ENCODE measurements at places on chromosomes 6 and 20.

- DNase-seq = no peak
Measured at GRCh38 chr6:40948570-40948969, 90.5 kb downstream of the UNC5CL start.

DNA sequence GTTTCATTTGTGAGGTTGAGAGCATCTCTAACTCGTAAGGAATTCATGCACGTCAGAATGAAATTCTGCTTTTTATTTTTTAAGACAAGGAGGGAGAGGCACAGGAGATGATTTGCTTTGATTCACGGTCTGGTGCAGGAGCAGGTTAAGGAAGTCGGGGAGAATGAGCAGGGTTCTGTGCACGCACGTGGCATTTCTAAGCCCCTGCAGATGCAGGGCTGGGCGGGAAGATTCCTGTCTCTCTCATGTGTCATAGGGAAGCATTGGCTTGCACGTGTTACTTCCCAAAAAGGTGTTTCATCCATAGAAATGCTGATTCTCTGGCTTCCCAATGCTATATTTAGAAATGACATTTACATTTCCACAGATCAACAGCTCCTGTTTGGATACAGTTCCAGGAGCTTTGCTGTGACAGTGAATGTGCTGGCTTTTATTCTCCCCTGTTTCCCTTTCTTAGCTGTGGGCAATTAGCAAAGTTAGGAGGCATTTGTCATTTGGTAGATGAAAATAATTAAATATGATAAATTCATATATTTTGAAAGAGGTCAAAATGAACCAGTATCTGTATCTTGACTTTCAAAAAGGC lies 119.7 kb upstream of the ZFP64 start:
- DNase-seq = no peak

DNA sequence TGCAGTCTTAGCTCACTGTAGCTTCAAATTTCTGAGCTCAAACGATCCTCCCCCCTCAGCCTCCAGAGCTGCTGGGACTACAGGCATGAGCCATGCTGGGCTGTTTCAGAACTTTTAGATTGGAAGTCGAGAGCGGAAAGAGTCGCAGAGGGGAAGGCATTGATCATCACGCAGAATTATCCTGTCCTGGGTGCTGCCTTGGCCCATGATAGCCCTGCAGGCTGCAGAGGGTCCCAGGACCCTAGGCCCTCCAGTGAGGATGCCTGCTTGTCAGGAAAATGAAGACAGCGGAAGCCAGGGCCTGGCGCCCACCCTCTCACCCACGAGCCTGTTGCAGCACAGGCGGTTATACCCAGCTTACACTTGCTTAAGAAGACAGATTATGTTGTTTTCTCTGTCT lies 9.1 kb downstream of the TMEM181 start:
- DNase-seq = no peak

DNA sequence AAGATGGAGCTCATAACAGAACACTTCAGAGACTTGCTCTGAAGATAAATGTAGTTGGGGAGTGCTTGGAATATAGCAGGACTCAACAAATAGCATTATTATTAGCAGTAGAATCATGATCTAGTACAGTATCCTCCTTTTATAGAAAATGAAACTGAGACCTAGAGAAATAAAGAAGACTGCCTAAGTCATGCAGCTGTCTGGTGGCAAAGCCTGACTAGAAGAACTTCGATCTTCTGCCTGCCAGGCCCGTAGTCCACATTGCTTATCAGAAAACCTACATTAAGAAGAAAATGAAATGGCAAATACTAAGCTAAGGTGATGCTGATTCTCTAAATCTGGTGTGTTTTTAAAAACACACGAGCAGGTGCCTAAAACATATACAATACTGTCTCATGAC lies 46.4 kb upstream of the DST start:
- no peak for DNase-seq

DNA sequence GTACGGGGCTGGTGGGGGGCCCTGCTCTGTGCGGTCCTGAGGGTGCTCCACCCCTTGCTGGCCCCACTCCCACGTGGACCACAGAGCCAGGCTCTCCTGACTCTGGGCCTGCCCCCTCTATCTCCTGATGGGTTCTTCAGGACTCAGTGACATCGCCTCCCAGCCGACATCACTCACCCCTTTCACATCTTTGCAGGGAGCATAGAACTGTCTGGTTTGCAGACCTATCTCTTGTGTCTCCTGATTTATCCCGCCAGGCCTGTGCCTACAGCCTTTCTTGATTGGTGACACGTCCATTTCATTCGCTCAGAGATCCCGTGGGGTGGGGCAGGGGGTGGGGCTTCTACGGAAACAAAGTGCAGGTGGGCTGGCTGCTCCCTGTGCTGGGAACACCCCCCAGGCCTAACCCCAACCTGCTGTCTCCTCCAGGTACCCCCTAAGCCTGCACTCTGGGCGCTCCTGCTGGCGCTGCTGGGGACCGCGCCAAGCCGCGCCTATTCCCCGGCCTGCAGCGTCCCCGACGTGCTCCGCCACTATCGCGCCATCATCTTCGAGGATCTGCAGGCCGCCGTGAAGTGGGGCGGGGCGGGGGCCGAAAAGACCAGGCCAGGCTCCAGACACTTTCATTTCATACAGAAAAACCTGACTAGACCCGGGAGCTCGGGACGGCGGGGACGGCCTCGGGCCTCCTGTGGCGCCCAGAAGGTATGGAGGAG lies 1.7 kb downstream of the C20orf204 start:
- DNase-seq = no peak

DNA sequence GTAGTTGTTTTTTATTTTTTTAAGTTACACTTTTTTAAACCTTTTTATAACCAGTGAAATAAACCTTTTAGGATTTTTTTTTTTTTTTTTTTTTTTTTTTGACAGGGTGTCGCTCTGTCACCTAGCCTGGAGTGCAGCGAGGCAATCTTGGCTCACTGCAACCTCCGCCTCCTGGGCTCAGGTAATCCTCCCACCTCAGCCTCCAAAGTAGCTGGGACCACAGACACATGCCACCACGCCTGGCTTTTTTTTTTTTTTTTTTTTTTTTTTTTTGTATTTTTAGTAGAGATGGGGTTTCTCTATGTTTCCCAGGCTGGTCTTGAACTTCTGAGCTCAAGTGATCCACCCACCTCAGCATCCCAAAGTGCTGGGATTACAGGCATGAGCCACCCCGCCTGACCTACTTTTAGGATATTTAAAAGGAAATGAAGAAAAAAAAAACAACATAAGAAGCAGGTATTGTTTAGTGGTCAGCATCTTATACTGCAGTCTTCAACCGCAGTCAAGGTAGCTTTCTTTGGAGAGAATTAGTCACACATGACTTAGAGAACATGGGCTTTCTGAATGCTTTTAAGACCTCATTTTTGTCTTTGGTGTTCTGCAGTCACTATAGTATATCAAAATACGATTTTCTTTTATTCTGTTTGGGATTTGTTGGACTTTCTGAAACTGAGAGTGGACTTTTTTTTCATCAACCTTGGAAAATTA lies 1.6 kb downstream of the POLR1H start:
- DNase-seq = no peak

DNA sequence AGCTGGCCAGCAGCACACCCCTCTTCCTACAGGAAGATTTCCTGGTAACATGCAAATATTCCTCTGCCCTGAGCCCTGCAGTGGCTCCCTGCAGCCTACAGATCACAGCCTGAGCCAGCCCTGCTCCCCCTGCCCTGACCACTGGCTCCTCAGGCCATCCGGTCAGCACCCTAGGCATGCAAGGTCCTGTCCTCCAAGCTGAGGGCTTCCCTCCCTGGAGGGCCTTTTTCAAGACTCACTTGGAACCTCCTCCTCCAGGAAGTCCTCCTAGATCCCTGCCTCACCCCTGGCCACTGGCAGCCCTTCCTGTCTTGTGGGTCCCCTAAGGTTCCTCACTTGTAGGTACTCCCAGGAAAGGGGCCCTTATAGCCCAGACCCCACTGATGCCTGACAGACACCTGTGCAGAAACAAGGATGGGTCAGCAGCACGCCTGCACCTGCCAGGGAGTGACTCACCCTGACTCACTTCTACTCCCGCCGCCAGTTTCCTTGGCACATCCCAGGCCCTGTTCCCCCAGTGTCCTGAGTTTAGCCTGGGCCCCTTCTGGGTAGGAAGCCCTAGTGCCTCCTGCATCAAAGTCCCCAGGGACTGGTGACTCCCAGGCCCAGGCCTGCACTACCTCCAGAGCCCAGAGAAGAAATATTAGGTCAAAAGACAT lies 3.2 kb downstream of the SLC4A11 start:
- DNase-seq = no peak

DNA sequence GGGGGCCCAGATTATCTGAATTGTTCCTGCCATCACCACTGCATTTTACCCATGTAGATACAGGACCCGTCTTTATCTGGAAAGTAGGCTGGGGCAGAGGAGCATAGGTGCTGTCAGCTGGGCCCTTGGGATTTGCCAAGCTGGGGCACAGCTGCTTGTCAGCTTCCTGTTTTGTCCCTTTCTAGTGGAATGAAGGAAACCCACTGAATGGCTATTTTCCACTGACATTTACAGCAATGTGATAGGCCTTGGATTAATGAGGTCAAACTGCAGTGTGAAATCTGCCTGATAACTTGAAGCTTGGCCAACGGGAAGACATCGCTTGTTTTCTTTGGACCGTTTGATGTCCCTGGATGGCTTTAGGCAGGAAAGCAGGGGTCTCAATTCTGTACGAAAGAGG lies 6.7 kb downstream of the PPP1R16B start:
- no peak for DNase-seq

- no peak for DNase-seq
Measured at GRCh38 chr20:49478754-49479689, 3.4 kb downstream of the KCNB1 start.

GRCh38 chr6:55601120-55601519 lies 22.1 kb upstream of the HMGCLL1 start:
- DNase-seq = no peak

DNA sequence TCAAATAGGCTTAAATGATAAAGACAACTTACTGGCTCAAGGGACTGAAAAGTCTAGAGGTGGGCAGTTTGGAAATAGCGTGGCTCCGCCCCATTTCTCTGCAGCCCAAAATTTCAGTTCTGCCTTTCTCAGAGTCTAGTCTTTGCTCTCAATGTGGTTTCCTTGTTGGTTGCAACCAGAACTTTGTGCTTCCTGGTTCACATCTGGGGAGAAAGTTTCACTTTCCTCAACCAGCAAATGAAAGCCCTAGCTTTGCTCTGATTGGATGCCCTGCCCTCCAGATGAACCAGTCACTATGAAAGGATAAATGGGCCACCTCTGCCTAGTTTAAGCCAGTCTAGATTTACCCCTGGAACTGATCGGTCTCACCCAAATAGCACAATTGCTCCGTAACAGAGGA lies 14.9 kb downstream of the SYCP2L start:
- no peak for DNase-seq

GRCh38 chr6:17716221-17716620 lies 9.5 kb upstream of the NUP153 start:
- DNase-seq = no peak

DNA sequence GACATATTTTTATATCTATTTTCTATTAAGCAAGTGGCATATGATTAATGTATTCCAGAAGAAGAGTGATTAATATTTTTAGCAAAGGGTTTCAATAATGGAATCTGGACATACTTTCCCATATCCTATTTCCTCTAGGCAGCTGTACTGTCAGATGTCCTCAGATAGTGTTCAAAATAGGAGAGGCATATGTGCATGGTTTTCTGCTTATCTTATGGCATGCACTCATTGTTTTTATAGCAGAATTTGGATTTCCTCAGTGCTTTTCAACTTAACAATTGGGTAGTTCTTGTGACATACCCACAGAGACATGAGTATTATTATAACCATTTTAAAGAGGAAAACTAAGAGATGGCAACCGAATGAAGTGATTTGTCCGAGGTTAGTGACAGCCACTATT lies 12.6 kb upstream of the SLC17A5 start:
- DNase-seq = no peak

- DNase-seq = no peak
Measured at GRCh38 chr20:38962928-38963401, 821 bp downstream of the DHX35 start.

DNA sequence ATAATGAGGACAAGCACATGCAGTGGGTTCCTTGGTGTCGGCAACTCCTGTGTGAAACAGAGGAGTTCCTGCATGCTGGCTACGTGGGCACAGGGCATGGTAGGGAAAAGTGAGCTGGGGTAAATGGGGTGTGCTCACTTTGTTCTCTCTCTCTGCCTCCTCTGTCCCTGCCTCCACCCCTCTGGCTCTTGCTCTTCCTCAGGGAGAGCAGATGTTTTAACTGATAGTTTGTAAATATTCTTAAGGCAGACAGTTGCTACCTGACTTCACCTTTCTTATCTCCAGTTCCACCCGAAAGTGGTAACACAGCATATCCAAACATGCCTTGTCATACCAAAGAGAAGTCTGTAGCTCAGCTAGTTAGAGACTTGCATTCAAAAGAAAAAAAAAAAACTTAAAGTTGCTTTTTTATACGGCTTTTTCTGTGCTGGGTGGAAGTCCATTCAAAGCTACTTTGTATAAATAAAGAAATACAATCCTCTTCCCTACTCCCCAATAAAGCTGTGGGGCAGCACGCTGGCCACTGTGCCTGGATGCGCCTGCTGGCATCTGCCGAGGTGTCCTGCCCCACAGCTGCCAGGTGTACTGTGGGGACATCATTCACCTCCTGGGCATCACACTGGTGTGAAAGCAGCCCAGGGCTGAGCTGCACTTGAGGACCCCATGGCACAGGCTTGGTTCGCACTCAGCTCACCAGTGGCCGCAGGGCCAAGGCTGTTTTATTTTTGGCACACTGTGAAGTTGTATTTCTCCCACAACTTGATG lies 93.6 kb downstream of the FOXC1 start:
- no peak for DNase-seq

DNA sequence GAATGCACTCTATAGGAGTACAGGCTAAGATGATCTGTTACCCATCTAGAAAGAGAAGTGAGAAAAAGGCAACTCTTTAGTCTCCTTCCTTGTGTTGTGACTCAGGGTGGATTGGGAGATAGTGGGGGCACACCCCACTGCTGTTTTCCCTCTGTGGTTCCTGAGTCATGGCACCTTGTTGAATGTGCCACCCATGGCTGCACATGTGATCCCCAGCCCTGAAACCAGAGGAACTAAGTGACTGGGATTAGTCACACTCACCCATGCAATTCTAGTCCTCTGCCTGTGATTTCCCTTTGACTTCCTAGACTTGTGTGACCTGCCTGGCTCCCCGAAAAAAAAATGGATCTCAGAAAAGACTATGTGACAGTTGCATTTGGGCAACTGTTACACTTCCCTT lies 48.6 kb upstream of the HTR1B start:
- DNase-seq = no peak

DNA sequence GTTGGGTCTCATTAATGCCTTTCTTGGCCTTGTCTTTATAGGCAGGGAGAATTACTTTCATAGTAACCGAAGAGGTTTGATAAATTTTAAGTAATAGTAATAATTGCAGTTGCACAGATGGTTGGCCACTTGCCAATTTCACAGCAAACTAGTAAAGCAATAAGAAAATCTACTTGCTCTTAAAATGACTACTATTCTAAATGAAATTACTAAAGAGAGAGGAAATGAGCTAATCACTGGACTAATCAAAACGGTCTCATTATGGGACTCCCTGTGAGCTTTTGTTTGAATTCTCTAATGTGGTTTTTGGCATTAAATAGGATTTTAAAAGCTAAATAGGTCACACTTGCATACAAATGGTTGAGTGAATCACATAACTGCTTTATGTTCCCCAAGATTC lies 227.4 kb upstream of the PLN start:
- no peak for DNase-seq

All from right forelimb (tissue), 1 donor.